SK-N-SH treated with all-trans-retinoic acid at 6 μM for 48 hours (cell line): ENCODE measurements at places on chromosomes 1 and 21.

- no peak for ATAC-seq
Measured at GRCh38 chr1:212559929-212560328, 48.6 kb upstream of the ATF3 start.

DNA sequence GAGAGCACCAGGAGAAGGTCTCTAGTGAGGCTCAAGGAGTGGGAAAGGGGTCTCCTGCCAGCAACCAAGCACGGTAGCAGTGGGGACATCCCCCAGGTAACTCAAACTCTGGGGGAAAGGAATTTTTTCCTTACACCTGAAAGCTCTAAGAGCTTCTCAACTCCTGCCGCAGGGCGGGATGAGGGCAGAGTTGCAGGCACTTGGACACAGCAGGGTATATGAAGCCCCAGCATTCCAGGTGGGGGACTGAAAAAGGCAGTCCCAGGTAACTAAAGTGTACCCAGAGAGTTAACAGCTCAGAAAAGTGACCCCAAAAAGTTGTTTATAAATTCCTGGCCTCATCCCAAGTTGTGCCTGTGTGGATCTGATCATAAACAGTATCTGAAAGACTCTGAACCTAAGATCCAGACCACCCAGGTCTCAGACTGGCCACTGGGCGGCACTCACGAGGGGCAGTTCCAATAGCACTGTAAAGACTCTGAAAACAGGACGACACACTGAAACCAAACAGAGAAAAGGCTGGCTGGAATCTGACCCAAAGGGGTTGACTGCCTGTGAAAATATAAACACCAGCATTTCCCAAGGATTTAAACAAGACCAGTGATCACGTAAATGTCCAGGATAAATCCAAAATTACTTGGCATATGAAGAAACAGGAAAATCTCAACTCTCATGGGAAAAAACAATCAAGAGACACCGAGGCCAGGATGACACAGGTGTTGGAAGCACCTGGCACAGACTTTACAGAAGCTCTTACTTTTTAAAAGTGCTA, 47.5 kb downstream of the HSF2BP start:
- ATAC-seq = peak; percentile 95

- ATAC-seq = no peak
Measured at GRCh38 chr1:34292472-34292871, 115.8 kb downstream of the C1orf94 start.

DNA sequence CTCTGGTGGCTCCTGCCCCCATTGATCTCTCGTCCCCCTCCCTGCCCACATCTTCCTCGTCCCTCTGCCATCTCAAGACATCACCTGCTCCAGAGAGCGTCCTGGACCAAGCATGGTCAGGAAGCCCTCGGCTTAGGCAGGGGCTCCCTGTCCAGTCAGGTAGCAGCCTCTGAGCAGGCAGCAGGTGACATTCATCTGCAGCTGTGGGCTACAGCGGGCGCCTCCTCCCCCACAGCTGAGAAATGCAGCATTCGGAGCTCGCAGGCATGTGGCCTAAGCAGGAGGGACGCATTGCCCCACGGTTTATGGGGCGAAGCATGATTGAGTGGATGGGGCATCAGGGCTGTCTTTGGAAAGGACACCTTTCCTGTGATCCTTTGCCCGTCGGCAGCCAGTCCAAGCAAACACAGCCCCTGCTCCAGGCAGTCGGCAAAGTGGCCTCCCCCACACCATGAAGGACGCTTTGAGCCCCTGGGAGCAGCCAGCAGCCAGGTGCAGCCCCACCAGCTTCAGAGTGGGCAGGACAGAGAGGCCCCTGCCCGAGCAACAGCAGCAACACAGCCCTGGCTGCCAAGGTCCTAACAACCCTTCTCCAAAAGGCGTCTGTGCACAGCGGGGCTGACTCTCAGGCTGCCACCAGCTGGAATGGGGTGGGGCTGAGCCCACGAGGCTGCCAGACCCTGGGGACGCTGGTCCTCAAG, 234.1 kb upstream of the VAMP3 start:
- ATAC-seq = no peak

- no peak for ATAC-seq
Measured at GRCh38 chr1:48469616-48470480, 2.2 kb downstream of the SPATA6 start.

DNA sequence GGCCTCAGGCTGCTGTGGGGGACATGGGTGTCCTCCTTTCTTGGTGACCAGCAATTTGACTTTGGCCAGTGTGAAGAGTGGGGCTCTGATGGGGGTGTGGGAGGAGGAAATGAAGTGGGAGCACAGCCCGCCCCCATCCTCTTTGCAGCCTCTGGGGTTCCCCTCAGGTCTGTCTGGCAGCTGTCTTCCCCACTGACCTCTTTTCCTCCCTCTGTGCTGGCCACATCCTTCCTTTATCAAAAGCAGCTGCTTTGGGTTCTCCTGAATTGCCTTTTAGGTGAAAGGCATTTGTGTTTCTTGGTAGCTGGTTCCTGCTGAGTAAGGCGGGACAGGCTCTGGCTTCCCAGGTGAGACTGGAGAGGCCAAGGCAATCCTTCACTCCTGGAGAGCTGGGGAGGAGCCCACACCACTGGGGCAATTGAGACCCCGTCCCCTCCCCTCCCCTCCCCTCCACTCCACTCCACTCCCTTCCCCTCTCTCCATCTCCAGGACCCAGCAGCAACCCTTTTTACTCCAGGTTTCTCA, 24.9 kb downstream of the PCAT6 start:
- peak; percentile 62 for ATAC-seq

DNA sequence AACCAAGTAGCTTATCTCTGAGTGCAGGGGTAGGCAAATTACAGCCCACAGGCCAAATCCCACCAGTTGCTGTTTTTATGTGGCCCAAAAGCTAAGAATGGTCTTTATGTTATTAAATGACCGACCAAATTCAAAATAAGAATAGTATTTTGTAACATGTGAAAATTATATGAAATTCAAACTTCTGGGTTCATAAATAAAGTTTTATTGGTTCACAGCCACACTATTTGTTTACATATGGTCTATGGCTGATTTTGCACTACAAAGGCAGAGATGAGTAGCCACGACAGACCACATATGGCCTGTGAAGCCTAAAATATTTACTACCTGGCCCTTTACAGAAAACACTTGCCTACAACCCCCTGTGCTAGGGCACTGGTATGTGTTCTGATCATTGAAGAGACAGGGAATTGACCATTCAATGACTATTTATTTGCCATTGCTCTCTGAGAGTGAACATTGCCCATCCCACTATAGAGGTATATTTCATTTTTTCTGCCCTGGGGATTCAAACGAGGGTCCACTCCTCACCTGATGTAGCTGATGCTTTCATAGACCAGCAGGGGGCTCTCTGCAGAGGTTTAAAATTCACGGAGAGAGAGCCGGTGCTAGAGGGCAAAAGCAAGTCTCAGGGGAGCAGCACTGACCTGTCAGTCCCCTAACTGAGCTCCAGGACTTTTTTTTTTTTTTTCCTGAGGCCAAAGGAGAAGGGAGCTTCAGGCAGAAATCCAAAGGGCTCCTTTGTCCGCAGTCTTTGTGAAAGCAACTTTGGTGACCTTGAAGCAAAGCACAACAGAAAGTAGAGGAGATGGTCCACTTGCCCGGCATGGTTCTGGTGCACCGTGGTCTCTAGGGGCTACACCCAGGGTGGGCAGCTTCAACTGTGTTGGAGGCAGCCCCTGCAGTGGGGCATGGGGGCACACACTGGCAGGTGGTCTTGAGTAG, 7.3 kb upstream of the GNL2 start:
- peak; percentile 92 for ATAC-seq

- ATAC-seq = peak; percentile 74
Measured at GRCh38 chr1:55640708-55641473, 425.7 kb upstream of the USP24 start.

DNA sequence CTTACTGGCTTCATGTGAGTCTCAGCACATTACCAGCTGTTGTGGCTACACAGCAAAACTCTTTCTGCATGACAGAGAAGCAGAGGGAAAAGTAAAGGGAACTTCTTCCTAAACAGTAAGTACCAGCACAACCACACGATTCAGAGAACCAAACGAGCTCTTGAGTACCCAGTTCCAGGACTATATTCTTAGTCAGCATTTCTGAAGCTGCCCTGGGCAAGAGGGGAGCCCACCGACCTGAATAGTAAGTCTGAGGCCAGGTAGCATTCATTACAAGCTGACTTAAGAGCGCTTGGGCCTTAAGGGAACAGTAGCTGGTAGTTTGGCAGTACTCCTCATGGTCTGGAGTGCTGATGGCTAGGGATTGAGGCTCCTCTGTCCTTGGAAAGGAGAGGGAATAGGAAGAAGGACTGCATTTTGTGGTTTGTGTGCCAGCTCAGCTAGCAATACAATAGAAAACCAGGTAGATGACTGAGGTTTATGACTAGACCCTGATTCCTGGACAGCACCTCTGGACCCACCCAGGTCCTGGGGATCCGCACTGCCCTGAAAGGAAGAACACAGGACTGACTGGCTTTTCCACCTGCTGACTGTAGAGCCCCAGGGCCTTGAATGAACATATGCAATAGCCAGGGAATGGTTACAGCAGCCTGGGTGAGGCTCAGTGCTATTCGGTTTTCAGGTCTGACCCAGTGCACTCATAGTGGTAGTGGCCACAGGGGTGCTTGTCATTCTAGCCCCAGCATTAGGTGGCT, 396.8 kb upstream of the PRMT6 start:
- ATAC-seq = no peak

DNA sequence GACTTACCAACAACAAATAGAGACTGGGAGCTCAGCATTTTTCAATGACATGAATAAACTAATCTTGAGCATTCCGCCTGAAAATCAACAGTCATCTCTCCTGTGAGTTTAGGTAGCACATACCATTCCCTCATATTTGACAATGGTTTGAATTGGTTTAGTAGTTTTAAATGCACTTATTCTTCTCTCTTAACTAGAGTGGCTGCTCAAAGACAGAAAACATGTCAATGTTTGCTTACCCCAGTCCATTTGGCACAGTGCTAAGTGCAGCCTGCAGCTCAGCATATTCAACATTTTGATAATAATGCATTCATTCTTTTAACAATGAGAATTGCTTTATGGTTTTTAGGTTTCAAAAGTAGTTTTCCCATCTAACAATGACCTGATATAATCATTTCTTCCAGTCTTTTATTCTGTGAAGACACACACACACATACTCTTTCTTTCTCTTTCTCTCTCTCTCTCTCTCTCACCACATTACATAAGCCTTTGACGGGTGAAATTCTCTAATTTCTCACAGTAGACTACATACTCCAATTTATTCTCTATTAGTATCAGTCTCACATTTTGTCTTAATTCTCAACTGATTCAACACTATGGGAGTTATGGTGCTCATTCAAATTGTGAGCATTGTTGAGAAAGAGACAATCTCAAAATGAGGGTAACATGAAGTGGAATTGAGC, 432.3 kb downstream of the LRRIQ3 start:
- no peak for ATAC-seq

- peak; percentile 45 for ATAC-seq
Measured at GRCh38 chr21:44024887-44025353, 12.8 kb downstream of the TRAPPC10 start.

GRCh38 chr1:25768999-25769398, 31.0 kb upstream of the SELENON start:
- ATAC-seq = no peak

- peak; percentile 67 for ATAC-seq
Measured at GRCh38 chr1:81664341-81664740, 136.4 kb upstream of the ADGRL2 start.

DNA sequence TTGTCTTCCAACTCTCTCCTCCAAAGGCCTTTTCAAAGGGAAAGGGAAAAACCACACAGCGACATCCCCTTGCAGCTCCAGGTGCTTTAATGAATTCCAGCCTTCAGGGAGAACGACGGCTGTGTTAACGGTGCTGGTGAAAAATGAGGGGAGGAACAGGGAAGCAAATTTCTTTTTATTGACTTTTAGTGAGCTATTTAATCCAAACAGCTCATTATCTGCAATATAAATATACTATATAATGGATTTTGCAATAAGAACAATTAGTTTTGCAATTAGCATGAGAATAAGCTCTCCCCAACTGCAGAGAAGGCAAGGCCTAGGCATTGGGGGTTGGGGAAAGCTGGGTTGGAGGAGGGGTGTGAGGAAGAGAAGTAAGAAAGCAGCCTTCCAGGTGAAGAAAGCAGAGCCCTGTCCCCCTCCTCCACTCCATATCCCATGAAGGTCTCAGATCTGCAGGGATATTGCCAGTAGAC, 159.0 kb upstream of the ZC3H12A start:
- no peak for ATAC-seq

DNA sequence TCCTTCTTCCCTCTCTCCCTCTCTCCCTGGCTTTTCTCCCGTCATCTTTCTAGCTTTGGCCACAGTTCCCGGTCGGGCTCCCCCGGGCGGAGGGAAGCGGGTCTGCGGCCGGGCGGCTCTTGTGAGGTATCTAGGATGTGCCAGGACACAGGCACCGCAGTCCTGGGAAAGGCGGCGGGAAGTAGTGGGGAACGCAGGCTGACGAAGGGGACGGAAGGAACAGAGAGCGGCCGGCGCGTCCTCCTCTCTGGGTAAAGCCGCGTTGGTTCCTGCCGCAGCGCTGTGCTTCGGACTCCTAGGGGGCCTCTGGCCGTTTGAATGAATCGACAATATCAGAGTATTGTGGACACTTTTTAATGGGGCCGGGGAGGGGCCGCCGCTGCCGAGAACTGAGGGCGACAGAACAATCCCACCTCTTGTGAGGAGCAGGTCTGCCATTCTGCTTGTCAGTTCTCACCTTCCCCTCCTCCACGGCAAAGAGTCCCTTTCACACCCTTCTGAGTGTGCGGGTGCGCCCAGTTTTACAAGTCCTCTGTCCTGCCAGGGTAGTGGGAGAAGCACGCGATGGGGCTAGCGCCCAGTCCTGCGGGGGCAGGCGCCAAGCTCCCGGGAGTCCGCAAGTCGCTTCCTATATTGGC, 1.2 kb upstream of the LHX9 start:
- ATAC-seq = peak; percentile 79

- peak; percentile 77 for ATAC-seq
Measured at GRCh38 chr1:115456441-115456961, 118.5 kb upstream of the NGF start.
